HT-29 (cell line): ENCODE measurements at places on chromosomes 3 and 15.

- no peak for DNase-seq
These were observed 104.7 kb upstream of the ADPGK start for GRCh38 chr15:72888211-72888610.

GRCh38 chr15:85362436-85363081 is 17.8 kb upstream of the AKAP13 start:
- no peak for DNase-seq

DNA sequence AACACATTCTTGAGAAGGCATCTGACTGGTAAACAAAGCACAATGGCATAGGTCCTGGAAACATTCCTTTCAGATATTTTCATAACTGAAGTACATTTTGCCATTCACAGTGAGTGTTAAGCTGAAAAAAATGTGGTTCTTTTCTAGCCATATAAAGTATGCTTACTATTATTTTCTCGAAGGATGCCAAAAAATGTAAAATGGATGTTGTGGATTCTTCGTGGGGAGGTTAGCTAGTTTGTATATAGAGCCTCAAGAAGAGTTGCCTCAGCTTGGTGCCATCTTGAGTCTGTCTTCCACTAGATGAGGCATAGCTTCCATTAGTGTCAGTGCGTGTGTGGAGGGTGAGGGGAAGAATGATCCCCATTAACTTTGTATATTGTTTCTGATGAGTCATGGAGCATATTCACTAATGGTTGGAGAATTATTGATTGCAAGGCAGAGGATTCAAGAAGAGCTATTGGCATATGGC is 4.1 kb downstream of the MBNL1 start:
- DNase-seq: no peak

GRCh38 chr15:62739507-62739906 is 303.0 kb upstream of the TPM1 start:
- DNase-seq: no peak

DNA sequence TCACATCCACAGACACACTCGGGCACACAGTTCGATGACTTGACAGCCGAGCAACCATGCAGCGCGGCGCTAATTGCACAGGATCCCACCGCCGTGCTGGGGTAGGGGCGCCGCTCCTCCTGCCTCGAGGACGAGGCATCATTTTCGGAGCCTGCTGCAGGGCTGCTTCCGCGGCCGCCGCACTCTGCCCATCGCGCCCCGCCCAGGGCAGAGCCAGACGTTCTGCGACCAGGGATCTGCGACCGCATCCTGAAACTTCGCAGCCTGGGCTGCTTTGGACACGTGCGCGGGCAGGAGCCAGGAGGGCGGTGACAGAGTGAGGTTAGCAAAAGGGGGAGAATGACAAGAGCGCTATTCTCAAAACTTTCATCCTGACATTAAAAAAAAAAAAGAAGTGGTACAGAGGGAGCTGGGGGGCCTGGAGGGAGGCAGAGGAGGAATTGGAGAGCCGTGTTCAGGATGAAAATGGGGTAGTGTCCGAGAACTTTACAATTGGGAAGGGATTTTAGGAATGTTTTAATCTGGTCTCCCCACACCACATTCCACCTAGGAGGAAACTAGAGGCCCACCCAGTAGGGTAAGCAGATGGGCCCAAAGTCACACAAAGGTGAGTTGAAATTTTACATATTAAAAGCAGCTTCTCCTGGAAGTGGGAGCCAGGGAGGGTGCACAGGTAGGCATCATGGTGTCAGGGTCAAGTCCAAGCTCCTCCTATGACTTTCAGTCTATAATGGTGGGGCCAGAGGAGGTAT is 15.9 kb downstream of the IGDCC3 start:
- no peak for DNase-seq

- peak; percentile 85 for DNase-seq
These were observed at the start of gene ZNF592 for GRCh38 chr15:84748274-84749110. Gene ZNF592, plus strand, starts transcription at chr15:84748592. Its CDS starts 34,084 bp downstream, at chr15:84782676.

- DNase-seq: no peak
These were observed 713 bp upstream of the PLEKHO2 start for GRCh38 chr15:64841060-64841343.

GRCh38 chr15:39873978-39874377 is 46.1 kb downstream of the GPR176 start:
- no peak for DNase-seq

DNA sequence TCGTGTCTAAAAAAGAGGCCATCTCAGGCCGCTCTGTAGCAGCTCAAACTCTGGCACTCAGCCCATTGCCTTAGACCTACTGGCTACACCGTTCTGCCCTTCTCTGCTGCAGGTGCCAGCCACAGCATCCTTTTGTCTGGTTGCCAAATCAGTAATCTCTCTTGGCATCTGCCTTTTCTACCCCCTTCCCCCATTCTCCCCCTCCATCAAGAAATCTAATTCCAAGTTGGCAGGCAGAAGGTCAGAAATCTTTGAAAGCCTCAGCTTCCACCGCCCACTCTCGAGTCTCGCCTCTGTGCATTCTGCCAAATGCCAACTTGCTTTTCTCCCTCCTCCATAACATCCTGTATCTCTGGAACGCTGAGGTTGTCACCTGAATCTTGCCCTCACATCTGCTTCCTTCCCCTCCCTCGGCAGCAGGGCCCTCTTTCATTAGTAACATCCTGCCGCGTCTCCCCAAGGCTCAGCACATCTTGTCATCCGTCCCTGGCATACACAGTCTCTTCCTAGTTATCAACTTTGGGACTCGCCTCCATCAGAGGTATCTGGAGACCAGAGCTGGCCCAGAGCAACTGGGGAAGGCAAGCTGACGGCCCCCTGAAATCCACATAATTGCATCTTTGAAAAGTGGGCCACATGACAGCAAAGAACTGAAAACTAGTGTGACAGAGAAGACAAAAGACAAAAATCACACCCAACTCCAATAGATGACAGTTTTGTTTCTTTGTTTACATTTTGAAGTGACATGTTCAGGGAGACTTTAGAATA is 312.0 kb upstream of the CCDC54 start:
- DNase-seq: no peak

DNA sequence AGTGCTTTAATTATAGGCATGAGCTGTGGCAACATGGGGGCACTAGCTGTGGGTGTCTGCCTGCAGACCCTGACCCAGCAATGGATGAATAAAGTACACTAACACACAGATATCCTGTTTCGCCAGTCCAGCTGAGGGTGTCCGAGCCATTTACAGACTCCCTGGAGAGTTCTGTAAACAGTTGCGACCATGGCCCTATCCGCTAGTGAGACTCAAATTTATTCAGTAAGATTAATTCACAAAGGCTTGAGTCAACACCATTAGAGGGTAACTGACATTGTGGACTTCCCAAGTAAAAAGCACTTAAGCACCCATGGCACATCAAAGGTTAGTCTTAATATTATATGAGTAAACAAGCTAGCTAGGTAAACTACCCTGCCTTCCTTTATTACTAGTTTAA is 161.6 kb downstream of the TBL1XR1 start:
- DNase-seq: no peak

- no peak for DNase-seq
These were observed 29.9 kb upstream of the CACNA2D2 start for GRCh38 chr3:50533316-50533715.

DNA sequence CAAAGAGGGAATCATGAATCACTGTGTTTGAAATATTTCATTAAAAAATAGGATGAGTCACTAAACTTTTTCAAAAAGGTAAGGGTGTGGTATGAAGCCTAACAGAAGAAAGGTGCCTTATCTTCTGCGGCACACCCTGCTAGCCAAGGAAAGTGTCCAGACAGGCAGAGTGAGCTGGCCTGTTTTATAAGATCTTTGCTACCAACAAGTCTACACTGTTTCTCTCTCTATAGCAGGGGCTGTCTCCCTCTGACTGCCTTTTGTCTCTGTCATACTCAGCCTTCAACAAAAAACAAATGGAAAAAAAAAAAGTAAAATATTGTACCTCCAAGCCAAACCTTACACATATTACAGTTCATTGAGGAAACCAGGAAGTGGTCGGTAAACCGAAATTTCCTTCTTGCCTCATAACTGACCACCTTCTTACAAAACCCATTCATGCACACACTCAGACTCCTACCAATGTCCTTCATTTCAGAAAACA is 9.1 kb downstream of the ZDHHC3 start:
- peak; percentile 44 for DNase-seq

GRCh38 chr15:76116138-76116885 is 56.5 kb downstream of the TMEM266 start:
- no peak for DNase-seq

GRCh38 chr15:75590239-75590638 is 11.1 kb upstream of the PTPN9 start:
- no peak for DNase-seq

- no peak for DNase-seq
These were observed 236.9 kb upstream of the KBTBD8 start for GRCh38 chr3:66761093-66761780.

- no peak for DNase-seq
These were observed 19.0 kb downstream of the PAK6 start for GRCh38 chr15:40257656-40258450.

DNA sequence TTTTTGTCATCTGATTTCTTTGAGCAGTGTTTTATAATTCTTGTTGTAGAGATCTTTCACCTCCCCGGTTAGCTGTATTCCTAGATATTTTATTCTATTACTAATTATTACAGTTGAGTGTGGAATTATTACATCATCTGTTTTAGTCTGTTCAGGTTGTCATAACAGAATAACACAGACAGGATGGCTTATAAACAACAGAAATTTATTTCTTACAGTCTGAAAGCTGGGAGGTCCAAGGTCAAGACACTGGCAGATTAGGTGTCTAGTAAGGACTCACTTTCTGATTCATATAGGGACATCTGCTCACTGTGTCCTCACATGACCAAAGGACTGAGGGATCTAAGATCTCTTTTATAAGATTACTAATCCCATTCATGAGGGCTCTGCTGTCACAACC is 121.3 kb upstream of the THBS1 start:
- no peak for DNase-seq

- DNase-seq: no peak
These were observed 99.6 kb upstream of the PRR23E start for GRCh38 chr3:127093312-127093711.

GRCh38 chr15:70741107-70741531 is 22.2 kb downstream of the UACA start:
- DNase-seq: peak; percentile 44

- peak; percentile 70 for DNase-seq
These were observed 15.3 kb upstream of the PHC3 start for GRCh38 chr3:170196833-170197232.

DNA sequence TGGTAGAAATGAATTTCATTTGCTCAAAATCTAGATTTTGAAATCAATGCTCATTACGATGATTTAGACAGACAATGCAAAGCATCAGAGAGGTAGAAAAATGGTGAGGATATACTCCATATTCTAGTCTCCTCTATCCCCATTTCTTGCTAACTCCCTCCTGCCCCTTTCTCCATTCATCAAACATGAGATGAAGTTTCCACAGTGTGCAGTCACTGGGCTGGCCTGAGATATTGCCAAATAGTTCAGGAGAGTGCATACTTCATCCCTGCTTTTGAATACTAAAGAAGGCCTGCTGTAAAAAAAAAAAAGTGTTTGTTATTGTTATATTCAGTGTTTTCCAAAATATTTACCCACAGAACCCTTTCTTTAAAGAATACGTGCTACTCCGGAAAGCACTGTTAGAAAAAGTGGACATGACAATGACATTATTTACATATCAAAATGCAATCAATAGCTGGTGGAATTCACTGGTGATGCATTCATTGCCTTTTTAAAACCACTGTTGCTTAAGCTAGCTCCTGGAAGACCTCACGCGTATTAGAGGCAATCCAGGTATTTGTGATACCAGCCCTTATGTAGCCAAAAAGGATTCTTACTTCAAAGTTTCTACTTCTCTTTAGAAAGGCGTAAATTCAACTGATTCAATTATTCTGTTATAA is 247.6 kb upstream of the SOX2 start:
- no peak for DNase-seq

- no peak for DNase-seq
These were observed 94.1 kb upstream of the FGF7 start for GRCh38 chr15:49328941-49329340.

DNA sequence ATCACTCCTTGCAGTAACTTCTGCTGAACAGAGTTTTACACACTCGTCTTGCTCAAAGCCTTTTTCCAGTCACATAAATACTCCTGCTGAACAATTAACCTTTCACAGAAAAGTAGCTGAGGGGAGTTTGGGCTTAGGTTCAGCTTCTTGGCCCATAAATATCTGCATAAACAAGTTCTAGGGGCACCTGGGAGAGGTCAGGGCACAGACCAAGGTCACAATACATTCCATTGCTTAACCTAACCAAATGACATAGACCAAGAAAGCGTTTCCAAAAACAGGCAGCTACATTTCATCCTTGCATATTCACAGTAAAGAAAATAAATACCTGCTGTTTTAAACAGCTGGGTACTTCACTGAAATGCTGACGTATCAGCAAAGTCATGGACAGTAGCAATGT is 101.3 kb downstream of the THRB start:
- no peak for DNase-seq

GRCh38 chr3:43893727-43894126 is 203.0 kb downstream of the ABHD5 start:
- no peak for DNase-seq

GRCh38 chr3:141644931-141645330 is 93.2 kb upstream of the RNF7 start:
- peak; percentile 83 for DNase-seq

- no peak for DNase-seq
These were observed 47.4 kb upstream of the PSMD6 start for GRCh38 chr3:64070704-64071103.

DNA sequence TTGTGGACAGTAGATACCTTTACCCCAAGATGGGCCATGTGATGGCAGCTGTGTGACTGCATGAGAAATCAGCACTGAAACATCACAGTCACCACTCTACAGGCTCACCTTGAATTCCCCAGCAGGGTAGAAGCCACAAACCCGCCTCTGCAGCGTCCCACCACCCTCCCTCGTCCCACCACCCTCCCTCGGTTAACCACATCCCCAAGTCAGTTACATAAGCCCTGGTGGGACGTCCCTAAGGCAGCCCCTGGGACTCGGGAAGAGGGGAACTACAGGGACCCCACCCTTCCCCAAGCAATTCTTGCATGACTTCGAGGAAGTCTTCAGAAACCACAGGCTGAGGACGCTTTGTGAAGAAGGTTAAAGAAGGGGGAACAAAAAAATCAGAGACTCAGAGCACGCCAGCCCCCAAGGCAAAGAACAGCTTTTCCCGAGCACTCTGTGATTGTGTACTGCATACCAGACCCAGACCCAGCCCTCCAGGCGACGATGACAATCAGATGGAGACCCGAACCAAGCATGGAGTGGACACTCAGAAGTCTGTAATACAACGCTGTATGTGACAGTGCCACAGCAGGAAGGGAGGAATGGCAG is 60.5 kb downstream of the SH3BP5 start:
- no peak for DNase-seq

DNA sequence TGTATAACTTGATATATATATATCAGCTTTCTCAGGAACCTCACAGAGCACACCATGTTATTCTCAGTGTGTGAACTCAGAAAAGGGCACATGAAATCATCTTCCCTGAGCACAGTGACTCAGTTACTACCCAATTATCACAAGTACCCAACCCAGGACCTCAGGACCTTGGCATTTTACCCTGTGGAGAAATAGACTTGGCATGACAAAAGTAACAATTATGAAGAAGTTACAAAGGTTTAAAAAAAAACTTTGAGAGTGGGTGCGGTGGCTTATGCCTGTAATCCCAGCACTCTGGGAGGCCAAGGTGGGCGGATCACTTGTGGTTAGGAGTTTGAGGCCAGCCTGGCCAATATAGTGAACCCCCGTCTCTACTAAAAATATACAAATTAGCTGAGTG is 52.4 kb downstream of the ONECUT1 start:
- DNase-seq: no peak
